ENCODE measurements at places on chromosomes 13 and 19.

DNA sequence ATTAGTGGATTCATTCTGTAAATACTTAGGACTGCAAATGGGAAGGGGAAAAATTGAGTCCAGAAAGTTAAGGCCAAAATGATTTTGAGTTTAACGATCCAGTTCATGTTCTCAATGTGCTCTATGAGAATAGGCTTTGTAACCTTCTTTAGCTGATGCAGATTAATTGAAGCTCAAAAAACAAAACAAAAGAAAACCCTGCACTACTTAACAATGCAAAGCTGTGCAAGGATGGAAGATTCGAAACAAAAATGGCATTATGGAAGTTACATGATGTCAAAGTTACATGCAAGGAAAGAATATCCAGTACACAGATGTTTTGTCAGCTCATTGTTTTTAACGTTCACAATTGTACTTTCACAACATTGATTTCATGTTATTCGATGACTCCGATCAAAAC is 79.2 kb upstream of the RAP2A start:
- no peak for DNase-seq

GRCh38 chr19:1112268-1113029 is 8.7 kb downstream of the GPX4 start:
- DNase-seq, result no peak

- no peak for DNase-seq
Observed at GRCh38 chr13:101325423-101325822, 90.9 kb downstream of the NALCN start.

DNA sequence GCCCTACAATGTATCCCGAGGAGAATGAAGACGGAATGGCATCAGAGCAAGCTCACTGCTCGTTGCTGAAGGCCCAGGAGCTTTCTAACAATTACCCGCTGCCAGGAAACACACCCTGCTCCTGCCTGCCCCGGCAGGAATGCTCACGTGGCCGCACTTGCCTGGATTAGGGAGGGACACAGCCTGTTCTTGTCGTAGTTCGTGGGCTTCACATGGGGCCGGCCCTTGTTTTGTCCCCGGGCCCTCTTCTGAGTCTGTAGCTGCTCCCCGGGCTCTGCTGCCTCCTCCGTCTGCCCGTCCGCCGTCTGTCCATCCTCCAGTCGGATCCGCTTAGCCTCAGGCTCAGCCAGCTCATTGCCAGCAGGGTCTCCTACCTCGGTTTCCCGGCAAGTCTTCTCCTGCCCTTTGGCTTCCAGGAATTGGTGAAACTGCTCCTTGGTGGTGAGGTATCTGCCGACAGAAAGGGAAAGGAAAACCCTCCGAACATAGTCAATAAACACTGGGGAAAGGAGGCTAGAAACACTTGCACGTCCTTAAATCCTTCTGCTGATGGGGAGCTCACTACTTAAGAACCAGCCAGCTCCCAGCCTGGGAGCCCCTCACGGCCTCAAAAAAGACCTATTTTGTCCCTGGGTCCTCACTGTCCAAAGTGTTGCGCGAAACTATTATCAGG is 941 bp downstream of the DUS3L start:
- DNase-seq, result no peak

DNA sequence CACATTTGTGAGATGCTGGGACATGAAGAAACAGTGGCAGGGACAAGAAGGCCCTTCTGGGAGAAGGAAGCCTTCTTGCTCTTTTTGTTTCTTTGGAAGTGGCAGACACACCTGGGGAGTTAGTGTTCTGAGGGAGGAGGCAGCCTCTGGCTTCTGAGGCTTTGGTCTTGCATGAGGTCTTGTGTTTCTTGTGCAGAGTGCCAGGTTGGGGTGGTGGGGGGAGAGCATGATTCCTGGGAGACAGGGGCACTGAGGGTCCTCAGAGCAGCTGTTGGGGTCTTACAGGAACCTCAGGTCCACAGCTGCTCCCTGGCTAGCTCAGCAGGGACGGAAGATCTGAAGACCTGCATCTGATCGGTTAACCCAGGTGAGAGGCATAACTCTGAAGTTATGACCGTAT is 167.5 kb upstream of the ZNF536 start:
- DNase-seq, result no peak

GRCh38 chr13:36530050-36530789 is 97.9 kb downstream of the CCNA1 start:
- DNase-seq, result no peak

DNA sequence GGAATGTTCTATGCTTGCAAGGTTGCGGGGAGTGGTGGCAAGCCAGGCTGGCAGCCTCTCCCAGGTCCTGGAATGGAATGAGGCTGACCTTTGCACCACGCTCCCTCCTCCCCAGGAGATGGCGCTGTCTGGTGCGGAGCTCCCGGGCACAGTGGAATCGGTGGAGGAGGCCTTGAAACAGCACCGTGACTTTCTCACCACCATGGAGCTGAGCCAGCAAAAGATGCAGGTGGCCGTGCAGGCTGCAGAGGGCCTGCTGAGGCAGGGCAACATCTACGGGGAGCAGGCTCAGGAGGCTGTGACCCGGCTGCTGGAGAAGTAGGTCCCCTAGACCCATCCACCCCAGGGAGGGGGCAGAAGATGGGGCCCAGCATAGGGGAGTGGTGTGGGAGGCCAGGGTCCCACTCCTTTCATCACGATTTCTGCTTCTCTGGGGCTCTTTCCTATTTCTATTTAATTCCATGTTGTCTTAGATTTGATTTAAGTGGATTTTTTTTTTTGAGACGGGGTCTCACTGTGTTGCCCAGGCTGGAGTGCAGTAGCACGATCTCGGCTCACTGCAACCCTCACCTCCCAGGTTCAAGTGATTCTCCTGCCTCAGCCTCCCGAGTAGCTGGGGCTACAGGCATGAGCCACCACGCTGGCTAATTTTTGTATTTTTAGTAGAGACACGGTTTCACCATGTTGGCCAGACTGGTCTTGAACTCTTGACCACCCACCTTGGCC is 53.2 kb upstream of the SHKBP1 start:
- peak; percentile 68 for DNase-seq

- DNase-seq, result no peak
Observed at GRCh38 chr13:33090755-33091414, 74.7 kb downstream of the KL start.

- no peak for DNase-seq
Observed at GRCh38 chr19:18842166-18842565, 10.4 kb downstream of the UPF1 start.

- DNase-seq, result no peak
Observed at GRCh38 chr19:46978171-46978869, 41.3 kb upstream of the NPAS1 start.

DNA sequence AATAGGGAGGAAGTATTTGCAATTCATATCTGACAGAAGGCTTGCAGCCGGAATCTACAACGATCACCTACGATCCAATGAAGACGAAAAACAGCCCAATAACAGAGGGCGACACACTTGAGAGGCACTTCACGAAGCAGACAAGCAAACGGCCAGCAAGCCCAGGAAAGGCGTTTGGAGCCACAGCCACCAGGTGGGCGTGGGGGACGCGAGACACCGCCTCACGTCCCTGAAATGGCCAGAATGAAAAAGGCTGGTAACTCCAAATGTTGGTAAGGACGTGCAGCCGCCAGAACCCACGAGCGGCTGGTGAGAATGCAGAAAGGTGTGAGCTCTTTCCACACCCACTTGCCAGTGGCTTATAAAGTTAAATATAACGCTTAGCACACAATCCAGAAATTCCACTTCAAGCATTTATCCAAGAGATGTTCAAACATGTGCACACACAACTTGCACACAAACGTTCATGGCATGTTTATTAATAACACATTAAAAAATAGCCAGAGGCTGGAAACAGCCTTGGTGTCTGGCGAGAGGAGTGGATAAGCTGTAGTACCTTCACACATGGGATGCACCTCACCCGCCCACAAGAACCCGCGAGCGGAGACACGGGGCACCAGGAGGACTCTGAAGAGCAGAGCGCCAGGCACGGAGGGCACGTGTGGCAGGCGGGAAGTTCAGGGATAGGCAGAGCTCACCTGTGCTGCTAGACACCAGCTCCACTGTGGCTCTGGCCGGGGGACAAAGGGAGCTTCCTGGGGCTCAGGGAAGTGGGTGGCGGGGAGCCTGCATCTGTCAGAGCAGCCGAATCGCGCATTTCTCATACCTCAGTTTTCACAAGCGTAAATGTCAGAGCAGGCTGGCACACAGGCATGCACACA is 89.3 kb downstream of the SPACA7 start:
- DNase-seq, result no peak

- DNase-seq, result no peak
Observed at GRCh38 chr19:3784607-3785450, 1.4 kb downstream of the MATK start.

- no peak for DNase-seq
Observed at GRCh38 chr19:29805031-29805965, 6.5 kb upstream of the CCNE1 start.

- no peak for DNase-seq
Observed at GRCh38 chr13:50125304-50125553, 110.0 kb downstream of the KCNRG start.

DNA sequence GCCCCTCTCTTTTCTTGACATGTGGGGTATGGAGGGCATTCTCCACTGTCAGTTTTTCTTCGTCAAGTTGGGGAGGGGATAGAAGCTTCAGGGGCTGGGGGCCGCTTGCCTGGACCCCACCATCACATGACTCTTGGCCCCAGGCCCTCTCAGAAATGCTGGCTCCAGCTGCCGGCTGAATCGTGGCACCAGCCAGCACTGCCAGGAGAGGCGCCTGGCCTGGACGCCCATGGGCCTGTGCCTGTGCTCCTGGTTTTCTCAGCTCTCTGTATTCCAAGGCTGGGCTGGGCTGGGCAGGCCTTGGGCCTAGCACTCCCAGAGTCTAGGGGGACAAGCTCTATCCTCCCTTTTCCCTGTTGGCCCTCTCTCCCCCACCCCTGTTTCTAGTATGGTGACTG is 38.6 kb downstream of the LYL1 start:
- no peak for DNase-seq

GRCh38 chr13:36912973-36913372 is 7.1 kb downstream of the SMAD9 start:
- no peak for DNase-seq

- no peak for DNase-seq
Observed at GRCh38 chr13:66576381-66576780, 653.8 kb downstream of the PCDH9 start.

DNA sequence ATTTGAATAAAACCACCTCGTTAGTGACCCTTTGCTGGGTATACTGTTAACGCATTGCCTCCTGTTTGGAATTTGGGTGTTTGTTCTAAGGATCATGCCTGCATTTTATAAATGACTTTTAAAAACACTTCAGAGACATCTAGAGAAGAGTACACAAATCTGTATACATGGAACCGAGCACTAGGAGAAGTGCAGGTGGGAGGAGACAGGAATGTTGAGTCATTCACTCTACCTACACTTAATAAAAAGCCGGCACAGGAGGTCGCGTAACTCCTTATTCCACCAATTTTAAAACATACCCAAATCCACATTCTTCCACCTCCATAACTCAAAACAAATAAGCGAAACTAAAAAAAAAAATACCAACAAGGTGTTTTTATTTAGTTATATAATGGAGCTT is 48.6 kb downstream of the FGF9 start:
- DNase-seq, result no peak

DNA sequence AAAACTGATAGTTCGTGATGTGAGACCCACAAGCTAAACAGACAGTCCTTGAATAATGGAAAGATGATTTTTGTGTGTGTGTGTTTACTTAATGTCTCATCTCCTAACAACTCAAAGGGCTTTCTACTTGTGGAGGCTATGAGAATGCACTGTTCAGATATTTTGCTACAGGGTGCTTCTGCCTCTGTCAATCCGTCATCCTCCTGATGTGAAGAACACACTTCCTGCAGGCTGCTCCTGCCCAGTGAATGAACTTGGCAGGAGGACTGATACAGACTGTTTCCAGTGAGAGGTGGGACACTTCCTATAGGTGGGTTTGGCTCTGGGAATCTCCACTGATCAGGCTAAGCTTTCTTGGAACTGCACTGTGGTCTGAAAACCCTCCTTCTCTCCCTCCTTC is 168.4 kb upstream of the STARD13 start:
- peak; percentile 11 for DNase-seq

GRCh38 chr19:50975766-50976165 is 6.4 kb upstream of the KLK6 start:
- DNase-seq, result no peak

DNA sequence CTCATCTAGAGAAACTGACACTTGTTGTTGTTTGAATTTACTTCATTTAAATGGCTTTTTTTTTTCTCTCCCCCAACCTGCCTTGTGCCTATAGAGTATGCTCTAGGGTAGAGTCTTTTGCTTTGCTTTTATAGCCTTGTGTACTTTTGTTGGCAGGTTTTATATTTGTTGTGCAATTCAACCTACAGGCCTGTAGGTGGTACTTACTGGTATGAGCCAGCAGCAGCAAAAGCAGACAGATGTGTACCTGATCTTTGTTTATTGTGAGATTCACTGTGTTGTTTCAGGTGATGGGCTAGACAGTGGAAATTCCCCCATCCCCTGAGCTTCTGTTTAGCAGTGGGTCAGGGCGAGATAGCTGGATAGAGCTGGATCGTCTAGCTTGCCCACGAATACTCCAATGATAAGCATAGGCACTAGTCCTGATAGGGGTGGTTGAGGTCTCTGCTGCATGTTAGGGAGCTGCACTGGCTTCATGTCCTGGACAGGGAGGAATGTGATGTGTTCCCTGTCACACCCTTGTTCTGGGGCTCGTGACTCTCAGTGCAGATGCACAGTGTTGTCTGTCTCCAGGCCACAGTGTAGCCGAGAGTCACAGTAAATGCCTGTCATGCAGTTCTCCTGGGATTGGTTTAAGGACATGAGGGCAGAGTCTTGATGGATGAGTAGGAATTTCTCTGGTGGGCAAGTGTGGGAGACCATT is 21.3 kb downstream of the DNAJC3 start:
- DNase-seq, result no peak

GRCh38 chr19:40358773-40359172 is 10.3 kb downstream of the PLD3 start:
- DNase-seq, result no peak

GRCh38 chr13:94864474-94864873 is 152.1 kb upstream of the SOX21 start:
- no peak for DNase-seq

DNA sequence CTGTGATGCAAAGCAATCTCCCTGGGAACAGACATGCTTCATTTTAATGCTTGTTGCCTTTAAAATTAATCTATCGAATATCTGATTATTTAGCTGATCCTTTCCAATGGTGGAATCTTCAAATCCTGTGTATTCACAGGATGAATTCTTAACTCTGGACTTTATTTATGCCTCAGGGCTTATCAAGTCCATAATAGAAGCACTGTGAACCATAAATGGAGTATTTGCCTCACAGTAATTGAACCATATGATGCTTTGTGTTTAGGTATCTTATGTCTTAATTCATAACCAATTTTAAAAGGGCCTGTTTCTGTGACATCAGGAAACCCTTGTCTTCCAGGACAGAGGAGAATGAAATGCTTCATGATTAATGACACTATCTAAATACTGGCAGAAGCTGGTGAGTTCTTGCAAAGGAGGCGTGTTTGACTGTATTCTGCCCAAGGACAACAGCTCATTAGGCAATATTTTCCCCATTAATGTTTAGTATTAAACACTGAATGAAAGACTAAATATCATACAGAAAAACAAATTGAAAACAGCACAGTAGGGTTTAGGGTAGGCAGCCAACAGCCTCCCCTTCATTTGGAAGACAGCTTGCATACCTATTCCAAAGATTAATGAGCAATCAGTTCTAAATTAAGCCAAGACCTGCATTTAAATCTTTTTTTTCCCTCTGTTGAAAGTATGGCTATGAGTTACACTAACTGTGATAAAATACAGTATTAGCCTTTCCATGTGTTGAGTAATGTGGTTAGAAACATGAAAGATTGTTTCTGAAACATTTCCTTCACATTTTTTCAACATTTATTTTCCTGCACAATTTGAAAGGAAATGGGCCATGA is 709.4 kb downstream of the PCDH9 start:
- DNase-seq, result no peak

- no peak for DNase-seq
Observed at GRCh38 chr19:1511318-1512317, 1.2 kb downstream of the ADAMTSL5 start.

Measured in hepatic stellate cell (primary cell).